Activated T-cell treated with anti-CD3 and anti-CD28 coated beads, Interleukin-2, amount 50 U/mL, for 72 hours (primary cell): ENCODE measurements at places on chromosomes 12 and 14. TPM values are rescaled to one million over a fixed set of nuclear protein-coding genes. Genes with fewer than 3 reads are reported as not detected.

DNA sequence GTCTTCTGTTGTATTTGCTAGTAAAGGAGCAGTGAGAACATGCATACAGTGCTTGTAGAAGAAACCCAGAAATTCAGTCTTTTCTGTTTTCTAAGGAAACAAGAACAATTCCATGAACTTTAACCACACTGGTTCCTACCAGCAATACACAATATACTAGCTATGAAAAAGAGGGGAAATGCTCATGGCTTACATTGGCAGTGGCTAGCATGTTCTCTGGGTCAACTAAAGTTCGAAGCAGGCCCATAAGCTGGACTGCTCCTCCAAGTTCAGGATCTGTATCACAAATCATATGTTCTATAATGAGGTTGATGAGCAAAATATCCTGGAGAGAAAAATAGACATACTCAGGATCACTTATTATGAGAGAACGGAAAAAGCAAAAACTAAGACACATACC lies 37.1 kb downstream of the PPP4R3A start:
- DNase-seq: no peak

GRCh38 chr12:46174061-46174662 lies 94.7 kb downstream of the SLC38A1 start:
- DNase-seq: no peak

KRT6C gene
- not detected for total RNA-seq

GRCh38 chr14:90674716-90675115 lies 141.5 kb downstream of the TTC7B start:
- DNase-seq: no peak

IRAK3 gene
- 1.2 TPM for total RNA-seq

- DNase-seq: no peak
These were observed 120.2 kb downstream of the CRACR2A start for GRCh38 chr12:3632754-3633153.

TAS2R50 gene
- total RNA-seq: 1.2 TPM

DNA sequence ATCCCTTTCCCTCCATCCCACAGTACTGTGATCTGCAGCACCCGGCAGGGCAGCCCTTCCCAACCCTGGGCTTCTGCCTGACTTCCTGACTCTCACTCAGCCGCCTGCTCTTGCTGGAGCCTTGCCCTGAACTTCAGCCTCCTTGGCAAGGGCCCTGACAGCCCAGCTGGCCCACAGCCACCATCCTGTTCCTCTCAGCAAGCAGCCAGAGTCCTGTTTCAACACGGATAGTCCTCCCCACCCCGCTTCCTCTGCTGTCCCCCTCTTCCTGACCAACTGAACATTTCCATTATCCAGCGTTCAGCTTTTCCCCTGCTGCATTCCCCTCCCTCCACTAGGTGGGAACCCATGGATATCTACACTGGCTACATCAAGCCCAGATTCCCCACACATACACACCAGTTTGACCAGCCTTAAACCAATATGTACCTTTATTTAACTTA lies 74.0 kb upstream of the MDM1 start:
- no peak for DNase-seq

OAS2 gene
- 80.2 TPM for total RNA-seq

DNA sequence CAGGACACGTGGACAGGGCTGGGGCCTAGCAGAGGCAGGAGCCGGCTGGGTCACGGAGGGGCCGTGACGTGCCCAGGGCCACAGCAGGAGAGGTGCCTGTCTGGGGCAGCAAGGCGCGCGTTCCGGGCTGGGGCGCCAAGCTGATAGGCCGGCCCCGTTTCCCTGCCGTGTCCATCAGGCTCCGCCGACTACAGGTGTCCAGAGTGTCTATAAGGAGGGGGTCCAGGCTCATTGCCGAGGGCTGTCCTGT lies 18.5 kb downstream of the FBRSL1 start:
- DNase-seq: no peak

GLT1D1 gene
- total RNA-seq: 0.41 TPM

GRCh38 chr12:58914457-58914856 lies 5.8 kb downstream of the LRIG3 start:
- no peak for DNase-seq

PRR4 gene
- total RNA-seq: 3.0 TPM

DNA sequence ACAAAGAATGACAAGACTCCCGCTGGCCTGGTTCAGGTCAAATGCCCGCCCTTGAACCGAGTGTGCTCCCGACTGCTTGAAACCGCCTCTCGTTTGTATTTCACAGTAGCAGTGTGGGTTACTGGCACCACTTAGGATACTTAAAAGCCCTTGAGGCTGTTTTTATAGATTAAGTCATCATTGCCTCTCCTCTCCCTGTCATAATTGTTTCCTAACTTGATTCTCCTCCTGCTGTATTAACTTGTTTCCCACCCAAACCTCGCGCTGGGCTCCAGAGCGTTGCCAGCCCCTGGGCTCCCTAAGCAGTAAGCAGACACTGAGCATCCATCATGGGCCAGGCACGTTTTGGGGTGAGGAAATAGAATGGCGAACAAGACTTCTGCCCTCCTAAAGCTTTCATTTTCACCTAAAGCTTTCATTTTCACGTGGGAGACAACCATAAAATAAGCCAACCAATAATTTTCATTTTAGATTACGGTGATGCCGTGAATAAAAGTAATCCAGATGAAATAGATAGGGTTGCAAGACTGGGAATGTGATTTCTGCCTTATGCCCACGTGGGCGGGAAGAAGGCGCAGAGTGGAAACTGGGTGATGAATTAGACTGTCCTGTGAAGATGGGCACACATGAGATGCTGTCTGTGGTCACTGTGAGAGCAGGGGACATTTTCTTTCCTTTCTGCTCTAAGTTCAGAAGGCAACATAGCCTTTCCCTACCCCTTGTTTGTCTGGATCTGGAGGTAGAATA lies 97.5 kb downstream of the PPP2R5C start:
- DNase-seq: no peak

DNA sequence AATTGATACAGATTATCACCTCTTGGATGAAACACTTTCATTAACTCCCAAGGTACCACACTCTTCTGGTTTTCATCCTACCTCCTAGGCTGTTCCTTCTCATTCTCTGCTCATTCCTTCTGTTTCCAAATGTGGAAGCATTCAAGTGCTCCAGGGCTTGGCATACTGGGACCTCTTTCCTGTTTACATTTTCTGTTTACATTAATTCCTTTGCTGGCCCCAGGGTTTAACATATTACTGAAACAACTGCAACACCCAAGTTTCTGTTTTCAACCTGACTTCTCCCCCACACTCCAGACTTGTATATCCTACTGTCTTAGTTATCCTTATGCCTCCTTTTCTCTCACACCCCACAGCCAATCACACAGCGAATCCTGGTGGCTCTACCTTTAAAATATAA lies 386.3 kb upstream of the GARIN6 start:
- DNase-seq: no peak
